Cerebellar nuclear complex (tissue), 1 donor: ENCODE measurements at places on chromosomes 11 and 22.

DNA sequence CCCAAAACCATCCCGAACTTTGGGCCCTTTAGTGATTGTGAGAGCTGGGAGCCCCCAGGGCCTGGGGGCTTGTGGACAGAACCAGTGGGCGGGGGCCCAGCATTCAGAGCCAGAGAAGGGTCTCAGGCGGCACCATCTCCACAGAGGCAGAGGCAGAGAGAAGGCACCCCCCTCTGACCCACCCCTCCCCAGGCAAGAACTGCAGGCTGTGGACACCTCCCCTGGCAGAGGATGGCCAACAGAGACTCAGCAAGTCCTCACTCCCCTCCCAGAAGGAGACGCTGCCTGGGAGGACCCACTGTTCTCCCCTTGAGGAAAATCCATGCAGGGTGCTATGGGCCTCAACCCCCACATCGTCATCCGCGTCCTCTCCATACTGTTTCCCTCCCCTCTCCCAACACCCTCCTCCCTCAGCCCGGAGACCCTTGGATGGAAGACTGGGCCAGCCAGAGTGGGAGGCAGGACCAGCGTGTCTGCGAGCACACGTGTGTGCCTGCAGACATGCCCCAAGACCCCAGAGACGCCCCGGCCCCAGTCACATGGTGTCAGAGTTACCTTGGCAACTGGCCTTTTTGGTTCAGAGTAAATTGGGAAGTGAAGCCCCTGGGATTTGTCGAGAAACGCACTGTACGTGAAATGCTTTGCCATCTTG lies 42.6 kb downstream of the KCNC1 start:
- DNase-seq: no peak

DNA sequence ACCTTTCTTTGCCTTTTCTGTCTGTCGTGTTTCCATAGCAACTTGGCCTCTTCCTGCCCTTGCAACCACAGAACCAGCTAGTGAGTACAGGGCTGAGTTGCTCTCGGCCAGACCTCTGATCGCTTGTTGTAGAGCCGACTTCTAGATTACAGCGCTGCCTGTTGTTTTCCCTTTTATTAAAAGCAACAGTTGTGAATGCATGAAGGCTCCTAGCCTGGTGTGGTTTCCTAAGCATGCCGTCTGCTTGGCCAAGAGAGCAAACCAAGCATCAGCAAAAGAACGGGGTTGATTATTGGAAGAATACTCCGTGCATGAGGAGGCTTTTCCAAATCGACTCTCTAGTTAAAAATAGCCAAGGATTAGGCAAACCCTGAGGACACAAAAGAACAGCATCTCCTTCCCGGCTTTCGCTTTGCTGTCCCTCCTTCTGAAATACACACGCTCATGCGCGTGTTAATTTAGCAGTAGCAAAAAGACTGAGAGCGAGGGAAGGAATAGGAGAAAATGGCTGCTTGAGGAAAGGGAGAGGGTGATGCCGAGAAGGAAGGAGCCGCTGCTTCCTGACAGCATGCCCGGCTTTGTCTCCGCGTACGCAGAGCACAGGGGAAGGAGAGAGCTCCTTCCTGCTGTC lies 71.5 kb upstream of the TTC12 start:
- peak; percentile 87 for DNase-seq

- no peak for DNase-seq
Observed at GRCh38 chr11:86488553-86488952, 113.9 kb downstream of the CCDC81 start.

- DNase-seq: no peak
Observed at GRCh38 chr11:64546600-64546999, 44.4 kb upstream of the SLC22A12 start.

DNA sequence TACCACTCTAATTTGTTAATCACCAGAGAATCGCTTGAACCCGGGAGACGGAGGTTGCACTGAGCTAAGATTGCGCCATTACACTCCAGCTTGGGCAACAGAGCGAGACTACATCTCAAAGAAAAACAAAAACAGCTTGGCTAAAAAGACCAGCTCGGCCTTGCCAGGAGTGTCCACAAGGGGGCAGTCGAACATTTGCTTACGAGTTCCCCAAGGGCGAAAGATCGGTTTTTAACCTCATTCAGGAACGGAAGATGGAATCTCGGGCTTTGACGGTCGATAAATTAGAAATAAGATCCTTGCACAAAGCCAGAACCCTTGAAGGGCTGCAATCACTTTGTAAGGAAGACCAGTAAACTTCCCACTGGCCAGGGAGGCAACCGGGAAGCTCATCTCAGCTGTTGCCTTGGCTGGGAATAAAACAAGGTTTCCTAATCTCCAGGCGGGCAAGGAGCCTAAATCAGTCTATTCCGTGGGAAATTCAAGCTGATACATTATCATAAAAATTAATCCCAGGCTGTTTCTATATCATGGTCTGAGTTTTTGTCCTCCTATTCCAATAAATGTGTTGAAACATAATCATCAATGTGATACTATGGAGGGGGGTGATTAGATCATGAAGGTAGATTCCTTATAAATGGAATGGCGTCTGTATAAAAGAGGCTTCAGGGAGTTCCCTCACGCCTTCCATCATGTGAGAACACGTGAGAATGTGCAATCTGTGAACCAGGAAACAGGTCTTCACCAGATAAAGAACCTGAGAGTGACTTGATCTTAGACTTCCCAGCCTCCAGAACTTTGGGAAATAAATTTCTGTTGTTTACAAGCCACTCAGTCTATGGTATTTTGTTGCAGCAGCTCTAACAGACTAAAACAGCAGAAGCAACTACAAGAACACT lies 14.9 kb upstream of the SLC29A2 start:
- peak; percentile 34 for DNase-seq

DNA sequence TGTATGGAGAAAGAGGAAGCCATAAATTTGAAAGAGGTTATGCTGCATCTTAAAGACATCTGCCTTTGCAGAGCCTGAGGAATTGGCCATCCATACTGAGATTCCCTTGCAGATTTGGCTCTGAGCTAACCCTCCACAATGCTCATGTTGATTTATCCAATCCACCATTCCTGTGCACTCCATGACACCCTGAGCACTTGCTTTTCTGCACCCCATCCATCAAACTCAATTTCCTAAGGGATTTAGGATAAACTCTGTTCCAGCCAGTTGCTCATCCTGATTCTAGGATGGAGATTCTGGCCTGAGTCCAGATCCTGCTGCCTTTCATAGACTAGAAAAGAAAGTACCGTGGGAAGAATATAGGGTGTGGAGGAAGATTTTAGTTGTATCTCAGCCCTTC lies 379.2 kb upstream of the LARGE1 start:
- DNase-seq: no peak

DNA sequence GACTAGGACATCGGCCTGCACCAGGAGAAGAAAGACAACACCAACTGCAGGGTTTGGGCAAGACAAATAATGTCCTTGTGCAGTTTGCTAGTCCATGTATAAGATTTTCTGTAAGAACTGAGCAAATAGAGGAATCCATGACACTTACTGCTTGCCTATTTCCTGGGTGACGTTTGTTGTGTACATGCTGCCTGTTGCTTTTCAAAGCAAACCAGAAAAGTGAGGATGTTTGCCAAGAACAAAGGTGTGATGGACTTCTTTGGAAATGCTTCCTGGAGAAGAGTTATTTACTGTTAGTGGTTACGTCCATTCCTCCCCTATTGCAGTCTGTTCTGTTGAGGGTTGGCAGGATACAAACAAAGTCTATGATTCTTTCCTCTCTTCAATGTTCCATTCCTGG lies 126.5 kb downstream of the CASP12 start:
- DNase-seq: no peak

- no peak for DNase-seq
Observed at GRCh38 chr11:3095712-3096361, 38.6 kb upstream of the CARS1 start.

DNA sequence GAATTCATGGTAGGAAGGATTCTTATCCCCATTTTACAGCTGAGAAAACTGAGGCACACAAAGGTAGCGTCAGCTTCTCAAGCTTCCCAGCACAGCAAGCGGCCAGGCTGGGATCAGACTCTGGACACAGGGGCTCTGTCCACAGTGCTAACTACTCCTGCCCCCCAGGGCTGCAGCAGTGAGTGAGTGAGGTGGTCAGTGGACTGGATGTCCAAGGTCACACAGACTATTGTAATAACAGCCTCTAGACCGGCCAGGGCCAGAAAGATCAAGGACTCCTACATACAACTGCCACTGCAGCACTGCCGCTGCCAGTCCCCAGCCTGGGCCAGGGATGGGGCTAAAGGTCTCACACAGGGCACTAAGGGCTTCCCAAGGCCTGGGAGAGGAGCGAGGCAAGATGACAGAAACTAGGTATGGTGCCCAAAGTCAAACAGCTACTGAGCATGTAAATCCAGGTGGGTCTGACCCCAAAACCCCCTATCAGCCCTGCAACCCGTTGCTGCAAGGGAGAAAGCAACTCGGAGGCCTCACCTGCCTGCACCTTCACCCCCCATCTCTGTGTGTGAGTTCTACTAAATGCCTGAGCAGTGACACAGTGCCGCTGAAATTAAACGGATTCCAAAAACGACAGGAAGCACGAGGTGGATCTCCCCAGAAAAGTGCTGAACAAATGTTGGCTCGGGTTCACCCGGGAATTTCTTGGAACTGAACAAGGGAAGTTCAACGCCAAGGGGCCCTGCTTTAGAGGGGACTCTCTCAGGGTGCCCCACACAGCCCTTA lies 161.8 kb upstream of the GRK3 start:
- DNase-seq: no peak

DNA sequence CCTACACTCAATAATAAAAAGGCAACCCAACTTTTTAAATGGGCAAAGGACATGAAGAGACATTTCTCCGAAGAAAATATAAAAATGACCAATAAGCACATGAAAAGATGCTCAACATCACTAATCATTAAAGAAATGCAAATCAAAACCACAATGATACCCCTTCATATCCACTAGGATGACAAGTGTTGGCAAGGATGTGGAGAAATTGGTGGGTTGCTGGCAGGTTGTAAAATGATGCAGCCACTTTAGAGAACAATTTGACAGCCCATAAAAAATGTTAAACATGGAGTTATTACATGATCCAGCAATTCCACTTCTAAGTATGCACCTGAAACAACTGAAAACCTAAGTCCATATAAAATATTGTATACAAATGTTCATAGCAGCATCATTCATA lies 73.2 kb upstream of the LMO2 start:
- no peak for DNase-seq

DNA sequence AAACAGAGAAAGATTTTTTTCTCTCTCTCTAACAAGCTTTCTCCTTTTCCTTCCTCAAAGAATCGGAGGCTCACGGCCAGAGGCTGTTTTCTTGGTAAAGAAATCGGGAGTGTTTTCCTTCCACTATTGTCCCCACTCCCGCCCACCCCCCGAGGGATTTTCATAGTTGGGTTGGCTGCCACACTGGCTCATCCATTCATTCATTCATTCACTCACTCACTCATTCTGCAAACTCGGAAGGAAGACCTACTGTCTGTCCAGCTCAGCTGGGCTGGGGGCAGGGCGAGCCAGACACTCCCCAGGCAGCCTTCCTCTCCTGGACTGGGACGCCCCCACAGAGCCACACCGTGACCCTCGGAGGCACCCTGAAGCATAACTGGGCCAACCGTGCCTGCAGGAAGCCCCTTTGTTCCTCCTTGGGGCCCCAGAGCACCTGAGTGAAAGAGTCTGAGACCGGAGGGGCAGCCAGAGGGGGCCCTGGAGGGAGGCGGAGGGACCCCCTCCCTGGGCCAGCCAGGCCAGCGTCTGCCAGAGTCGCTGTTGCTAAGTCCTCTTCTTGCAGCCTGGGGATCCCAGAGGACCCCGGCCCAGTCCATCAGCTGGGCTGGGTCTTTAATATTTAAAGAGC lies 17.0 kb downstream of the CDKN1C start:
- no peak for DNase-seq

DNA sequence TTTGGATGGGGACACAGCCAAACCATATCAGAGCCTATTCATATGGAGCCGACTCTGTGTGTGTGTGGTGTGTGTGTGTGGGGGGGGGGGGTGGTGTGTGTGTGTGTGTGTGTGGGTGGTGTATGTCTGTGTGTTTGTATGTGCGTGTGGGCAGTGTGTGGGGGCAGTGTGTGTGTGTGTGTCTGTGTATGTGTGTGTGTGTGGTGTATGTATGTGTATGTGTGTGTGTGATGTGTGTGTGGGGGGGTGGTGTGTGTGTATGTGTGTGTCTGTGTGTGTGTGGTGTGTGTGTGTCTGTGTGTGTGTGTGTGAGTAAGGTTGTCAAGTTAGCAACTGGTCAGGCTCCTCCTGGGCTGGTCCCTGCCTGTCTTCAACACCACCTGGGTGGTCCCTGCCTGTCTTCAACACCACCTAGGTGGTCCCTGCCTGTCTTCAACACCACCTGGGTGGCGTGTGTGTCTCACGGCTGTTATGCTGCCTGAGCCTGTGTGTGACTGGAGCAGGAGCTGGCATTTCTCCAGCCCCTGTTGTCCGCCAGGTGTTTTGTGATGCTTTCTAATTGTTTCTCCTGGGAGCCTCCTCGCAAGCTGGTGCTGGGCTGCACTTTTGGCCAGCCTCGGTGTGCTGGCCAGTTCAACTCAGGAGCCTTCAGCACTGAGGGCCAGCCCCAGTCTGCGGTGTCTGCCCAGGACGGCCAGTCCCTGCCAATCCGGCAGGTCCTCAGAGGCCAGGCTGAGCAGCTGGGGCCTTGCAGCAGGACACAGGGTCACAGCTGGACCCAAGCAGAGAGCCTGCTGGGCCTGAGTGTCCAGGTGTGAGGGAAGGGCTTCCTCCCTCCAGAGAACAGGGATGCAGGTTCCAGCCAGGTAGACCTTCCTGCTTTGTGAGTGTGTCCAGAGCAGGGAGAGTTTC lies 21.5 kb upstream of the PVALB start:
- no peak for DNase-seq

GRCh38 chr22:17919276-17920144 lies 104.9 kb downstream of the MICAL3 start:
- no peak for DNase-seq

- DNase-seq: no peak
Observed at GRCh38 chr22:19149047-19149883, 827 bp downstream of the GSC2 start.

- DNase-seq: peak; percentile 46
Observed at GRCh38 chr11:116772443-116773202, at the start of gene BUD13. Gene BUD13, minus strand, starts transcription at chr11:116772987. Its CDS starts 23 bp downstream, at chr11:116772964.

DNA sequence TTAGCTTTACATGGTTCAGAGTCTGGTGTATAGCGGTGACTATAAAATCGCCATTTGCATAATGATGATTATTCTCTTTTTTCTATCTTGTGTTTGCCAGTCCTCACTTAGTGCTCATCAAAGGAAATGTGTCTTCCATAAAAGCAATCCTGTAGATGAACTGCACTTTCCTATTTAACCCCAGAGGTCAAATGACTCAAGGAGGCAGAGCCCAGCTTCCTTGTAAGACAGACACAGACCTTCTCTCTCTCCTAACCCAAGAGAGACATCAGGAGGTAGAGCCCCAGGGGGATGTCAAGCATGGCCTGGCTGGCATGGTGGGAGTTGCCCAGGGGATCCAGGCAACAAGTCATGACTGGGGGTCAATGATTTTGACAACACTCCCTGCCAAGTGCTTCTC lies 46.9 kb upstream of the CRTAM start:
- DNase-seq: no peak

- DNase-seq: no peak
Observed at GRCh38 chr11:78967811-78968210, 393.1 kb upstream of the NARS2 start.
